Neural crest cell (in vitro differentiated cells): ENCODE measurements at places on chromosomes 7 and 10. TPM values are rescaled to one million over a fixed set of nuclear protein-coding genes. Genes with fewer than 3 reads are reported as not detected.

IQUB gene
- 0.56 and 0.73 TPM in 2 replicates for total RNA-seq

CRYGN gene
- total RNA-seq: 0.16 and 0.32 TPM in 2 replicates

FGFR2 gene
- total RNA-seq: 55.5 and 58.4 TPM in 2 replicates

PLEKHS1 gene
- total RNA-seq: not detected in 2 replicates

NPS gene
- not detected in 2 replicates for total RNA-seq

CACNA2D1 gene
- total RNA-seq: 3.1 and 4.5 TPM in 2 replicates

DNA sequence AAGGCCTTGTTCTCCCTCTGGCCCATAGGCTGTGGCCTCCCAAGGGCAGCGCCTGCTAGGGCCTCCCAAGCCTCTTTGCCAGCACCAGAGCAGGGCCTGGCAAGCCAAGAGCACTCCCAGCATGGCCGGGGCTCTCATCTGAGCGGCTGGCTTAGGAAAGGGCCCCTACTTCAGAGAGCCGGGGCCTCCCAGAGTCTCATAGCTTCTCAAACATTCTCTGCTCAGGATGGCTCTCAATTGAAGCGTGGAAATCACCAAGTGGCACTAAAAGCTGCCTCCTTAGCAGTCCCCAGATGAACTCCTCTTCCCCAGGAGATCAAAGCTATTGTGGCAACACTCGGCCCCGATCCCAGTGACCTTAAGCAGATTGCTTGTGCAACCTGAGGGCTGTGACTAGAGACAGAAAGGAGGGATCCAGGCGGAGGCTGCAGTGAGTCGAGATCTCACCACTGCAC is 69.4 kb downstream of the FAM53B start:
- H3K4me1 ChIP-seq: peaks cover 76% of the 10 kb centered on the region
- peak overlapping the region; percentile 65 for H3K4me3 ChIP-seq
- no peak for DNase-seq
- H3K27ac ChIP-seq: no peak overlapping the region
- H3K27me3 ChIP-seq: no peaks in the 10 kb centered on the region

- H3K4me1 ChIP-seq: no peaks in the 10 kb centered on the region
- peaks cover 16% of the 10 kb centered on the region for H3K36me3 ChIP-seq
- H3K4me3 ChIP-seq: no peak overlapping the region
- H3K27me3 ChIP-seq: no peaks in the 10 kb centered on the region
Measured at GRCh38 chr10:42149027-42149700, 489.2 kb downstream of the ZNF33B start.

DNA sequence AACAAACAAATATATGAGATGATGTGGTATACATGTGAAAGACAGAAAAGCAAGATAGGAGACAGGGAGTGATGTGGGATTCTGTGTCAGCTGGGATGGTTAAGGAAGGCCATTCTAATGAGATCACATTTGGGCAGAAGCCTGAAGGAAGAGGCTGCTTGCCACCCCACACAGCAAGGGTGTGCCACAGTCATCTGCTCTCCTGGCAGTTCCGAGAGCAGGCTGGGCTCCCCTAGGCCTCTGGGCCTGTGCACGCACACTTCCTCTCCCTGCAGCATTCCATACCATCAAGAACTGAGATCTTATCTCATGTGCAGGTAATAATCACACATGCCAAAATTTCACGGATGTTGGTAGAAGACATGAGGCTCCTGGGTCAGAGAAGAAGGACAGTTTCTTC is 43.1 kb downstream of the SYPL1 start:
- no peak overlapping the region for H3K27ac ChIP-seq
- no peak overlapping the region for H3K4me3 ChIP-seq
- H3K27me3 ChIP-seq: no peaks in the 10 kb centered on the region
- no peaks in the 10 kb centered on the region for H3K36me3 ChIP-seq

DNA sequence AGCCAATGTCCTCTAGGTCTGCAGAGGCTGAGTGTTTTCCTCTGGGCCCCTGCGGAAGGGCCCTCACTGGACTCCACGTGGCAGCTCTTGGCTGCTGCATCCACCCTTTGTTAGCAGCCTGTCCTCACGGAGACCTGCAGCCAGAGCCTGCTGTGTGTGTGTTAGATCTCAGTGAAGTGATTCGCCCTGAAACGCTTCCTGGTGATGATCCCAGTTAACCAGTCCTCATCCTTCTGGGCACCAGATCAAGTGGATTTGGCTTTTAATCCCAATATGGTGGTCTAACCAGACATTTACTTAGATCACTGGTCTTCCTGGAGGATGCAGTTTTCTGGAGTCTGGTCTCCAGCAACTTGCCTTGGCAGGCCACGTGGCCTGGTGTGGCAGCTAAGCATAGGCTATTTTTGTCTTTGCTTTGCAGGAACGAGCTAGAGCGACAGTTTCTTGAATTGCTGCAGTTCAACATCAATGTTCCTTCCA is 39.5 kb upstream of the GJD4 start:
- H3K4me1 ChIP-seq: peaks cover 3% of the 10 kb centered on the region
- H3K27ac ChIP-seq: no peak overlapping the region
- H3K4me3 ChIP-seq: no peak overlapping the region
- no peak for DNase-seq
- H3K27me3 ChIP-seq: no peaks in the 10 kb centered on the region

DNA sequence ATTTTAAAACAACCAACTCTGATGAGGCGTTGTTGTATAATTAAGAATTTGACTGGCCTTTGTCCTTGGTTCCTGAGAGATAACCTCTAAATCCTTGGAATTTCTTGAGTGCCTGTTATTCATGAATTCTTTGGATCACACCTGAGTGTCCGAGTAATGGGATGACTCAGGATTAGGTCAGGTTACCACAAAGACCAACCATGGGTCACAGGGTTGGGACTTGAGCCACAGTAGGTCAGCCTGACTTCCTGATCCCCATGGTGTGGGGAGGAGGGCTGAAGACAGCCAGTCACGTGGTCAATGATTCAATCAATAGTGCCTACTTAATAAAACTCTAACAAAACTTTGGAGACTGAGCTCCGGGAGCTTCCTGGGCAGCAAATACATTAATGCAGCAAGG is 192.5 kb downstream of the GFRA1 start:
- peaks cover 2% of the 10 kb centered on the region for H3K36me3 ChIP-seq
- no peak overlapping the region for H3K27ac ChIP-seq
- H3K4me3 ChIP-seq: no peak overlapping the region
- no peak for DNase-seq
- H3K27me3 ChIP-seq: no peaks in the 10 kb centered on the region

DNA sequence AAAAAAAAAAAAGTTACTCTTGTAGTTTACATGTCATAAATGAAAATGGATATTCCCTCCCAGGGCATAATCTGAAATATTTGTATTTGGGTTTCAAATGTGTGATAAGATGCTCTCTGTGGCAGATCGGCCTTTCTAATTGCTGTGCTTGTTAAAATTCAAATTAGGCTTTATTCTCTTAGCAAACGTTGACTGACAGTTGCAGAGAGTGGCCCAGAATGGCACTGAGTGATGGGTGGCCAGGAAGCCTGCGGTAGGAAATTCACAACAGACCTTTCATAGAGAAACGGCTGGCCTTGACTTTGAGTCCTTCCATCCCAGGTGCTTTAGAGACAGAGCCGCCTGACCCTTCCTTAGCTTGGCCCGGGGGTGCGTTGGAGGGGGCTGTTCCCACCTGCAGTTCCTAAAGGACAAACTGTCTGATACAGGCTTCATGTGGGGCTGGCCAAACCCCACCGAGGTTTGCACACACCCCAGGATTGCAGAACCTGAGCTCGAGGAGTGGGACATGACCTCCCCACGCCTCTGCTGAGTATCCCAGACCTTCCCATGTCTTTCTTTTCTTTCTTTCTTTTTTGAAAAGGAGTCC is 152.7 kb downstream of the CUX1 start:
- H3K36me3 ChIP-seq: no peaks in the 10 kb centered on the region
- peak overlapping the region; percentile 15 for H3K27ac ChIP-seq
- no peaks in the 10 kb centered on the region for H3K27me3 ChIP-seq
- H3K4me1 ChIP-seq: peaks cover 24% of the 10 kb centered on the region
- DNase-seq: no peak

DNA sequence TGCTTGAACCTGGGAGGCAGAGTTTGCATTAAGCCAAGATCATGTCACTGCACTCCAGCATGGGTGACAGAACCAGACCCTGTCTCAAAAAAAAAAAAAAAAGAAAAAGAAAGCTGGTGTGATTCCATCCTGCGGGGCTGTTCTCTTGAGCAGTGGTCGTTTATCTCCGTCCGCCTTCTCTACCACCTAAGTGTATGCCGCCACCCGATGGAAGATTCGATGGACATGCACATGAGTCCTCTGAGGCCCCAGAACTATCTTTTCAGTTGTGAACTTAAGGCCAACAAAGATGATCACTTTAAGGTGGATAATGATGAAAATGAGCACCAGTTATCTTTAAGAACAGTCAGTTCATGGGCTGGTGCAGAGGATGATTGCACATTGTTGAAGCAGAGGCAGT is 65.7 kb downstream of the ABRAXAS2 start:
- no peak overlapping the region for H3K4me3 ChIP-seq
- H3K36me3 ChIP-seq: no peaks in the 10 kb centered on the region
- no peaks in the 10 kb centered on the region for H3K4me1 ChIP-seq
- H3K27me3 ChIP-seq: no peaks in the 10 kb centered on the region
- no peak overlapping the region for H3K27ac ChIP-seq
- DNase-seq: no peak

DNA sequence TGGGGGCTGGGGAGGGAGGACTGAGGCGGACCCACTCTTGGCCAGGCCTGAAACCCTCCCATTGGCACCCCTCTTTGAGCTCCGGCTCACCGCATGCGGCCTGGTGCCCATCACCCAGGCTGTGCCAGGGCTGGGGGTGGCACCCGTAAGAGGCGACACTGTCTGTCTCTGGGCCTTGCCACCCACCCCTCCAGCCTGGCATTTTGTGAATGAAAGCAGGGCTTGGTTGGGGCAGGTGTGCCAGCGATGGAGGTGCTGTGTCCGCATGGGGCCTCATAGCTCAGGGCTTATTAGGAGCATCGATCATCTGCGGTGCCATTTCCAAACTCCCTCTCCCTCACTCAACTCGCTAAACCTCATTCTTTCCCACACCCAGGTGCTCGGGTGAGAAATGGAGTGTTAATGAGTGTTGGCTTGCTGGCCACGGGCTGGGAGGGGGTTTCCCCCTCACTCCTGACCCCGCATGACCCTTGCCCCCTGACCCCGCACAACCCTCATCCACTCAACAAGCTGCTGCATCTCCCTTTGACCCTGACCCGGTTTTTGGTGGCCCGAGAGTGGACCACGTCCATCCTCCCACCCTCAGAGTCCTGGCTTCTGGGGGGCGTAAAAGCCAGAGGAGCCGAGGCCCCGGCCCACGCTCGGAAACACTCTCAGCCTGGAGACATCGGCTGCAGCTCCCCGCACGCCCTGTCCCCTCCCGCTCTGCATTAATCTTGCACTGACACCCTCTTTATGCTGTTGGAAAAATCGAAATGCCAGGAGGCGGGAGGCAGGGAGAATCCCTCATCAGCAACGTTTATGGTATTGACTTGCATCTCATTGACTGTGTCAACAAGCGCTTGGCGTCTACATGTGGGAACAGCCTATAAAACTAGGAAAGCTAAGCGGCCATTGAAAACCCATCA is 161.2 kb downstream of the DNAJB6 start:
- DNase-seq: no peak
- H3K27me3 ChIP-seq: peaks cover 4% of the 10 kb centered on the region
- H3K27ac ChIP-seq: peak overlapping the region; percentile 93

DNA sequence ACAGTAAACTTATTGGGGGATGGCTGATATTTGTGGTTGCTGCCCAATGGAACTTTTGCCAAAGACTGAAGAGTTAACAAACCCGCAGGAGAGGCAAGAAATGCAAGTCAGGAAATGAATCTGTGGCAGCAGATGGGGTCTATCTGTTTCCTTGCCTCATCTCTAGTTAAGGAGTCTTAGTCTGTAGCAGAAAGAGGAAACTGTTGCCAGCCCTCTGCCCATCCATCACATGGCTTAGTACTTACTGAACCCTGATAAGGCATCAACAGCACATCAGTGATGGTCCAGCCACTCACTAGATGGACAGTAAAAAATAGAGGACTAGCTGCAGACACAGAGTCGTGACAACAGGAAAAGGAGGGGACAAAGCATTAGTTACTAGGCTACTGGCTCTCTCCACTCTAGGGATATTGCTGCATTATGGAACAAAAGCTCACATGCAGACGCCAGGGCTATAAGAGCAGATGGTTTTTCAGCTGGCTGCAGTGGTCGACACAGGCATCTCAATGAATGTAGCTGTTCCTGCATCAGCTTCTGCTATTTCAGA is 614.7 kb downstream of the PARD3 start:
- H3K4me1 ChIP-seq: peaks cover 53% of the 10 kb centered on the region
- H3K36me3 ChIP-seq: peaks cover 5% of the 10 kb centered on the region
- H3K27me3 ChIP-seq: no peaks in the 10 kb centered on the region

DNA sequence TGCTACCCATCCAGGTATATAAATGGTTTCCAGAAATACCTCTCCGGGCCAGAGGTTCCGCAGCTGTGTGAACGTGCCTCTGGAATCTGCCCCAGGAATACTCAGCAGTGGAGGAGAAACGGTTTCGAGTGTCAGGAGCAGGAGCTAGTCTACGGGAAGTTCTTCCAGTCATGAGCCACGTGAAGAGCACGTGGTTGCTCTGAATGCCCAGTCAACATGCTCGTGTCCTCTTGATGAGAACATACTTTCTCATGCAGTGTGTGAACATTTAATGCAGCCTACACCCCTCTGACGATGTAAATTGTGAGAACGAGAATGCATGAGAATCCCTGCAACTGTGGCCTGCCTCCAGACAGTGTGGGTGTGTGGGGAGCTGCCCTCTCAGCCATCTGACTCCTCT is 277.0 kb upstream of the SHH start:
- no peaks in the 10 kb centered on the region for H3K4me1 ChIP-seq
- peaks cover 2% of the 10 kb centered on the region for H3K27me3 ChIP-seq
- H3K27ac ChIP-seq: no peak overlapping the region
- H3K36me3 ChIP-seq: no peaks in the 10 kb centered on the region
- no peak for DNase-seq
- no peak overlapping the region for H3K4me3 ChIP-seq

- H3K4me1 ChIP-seq: no peaks in the 10 kb centered on the region
- DNase-seq: no peak
- H3K4me3 ChIP-seq: no peak overlapping the region
- no peak overlapping the region for H3K27ac ChIP-seq
Measured at GRCh38 chr10:88530093-88530492, 53.0 kb downstream of the RNLS start.

DNA sequence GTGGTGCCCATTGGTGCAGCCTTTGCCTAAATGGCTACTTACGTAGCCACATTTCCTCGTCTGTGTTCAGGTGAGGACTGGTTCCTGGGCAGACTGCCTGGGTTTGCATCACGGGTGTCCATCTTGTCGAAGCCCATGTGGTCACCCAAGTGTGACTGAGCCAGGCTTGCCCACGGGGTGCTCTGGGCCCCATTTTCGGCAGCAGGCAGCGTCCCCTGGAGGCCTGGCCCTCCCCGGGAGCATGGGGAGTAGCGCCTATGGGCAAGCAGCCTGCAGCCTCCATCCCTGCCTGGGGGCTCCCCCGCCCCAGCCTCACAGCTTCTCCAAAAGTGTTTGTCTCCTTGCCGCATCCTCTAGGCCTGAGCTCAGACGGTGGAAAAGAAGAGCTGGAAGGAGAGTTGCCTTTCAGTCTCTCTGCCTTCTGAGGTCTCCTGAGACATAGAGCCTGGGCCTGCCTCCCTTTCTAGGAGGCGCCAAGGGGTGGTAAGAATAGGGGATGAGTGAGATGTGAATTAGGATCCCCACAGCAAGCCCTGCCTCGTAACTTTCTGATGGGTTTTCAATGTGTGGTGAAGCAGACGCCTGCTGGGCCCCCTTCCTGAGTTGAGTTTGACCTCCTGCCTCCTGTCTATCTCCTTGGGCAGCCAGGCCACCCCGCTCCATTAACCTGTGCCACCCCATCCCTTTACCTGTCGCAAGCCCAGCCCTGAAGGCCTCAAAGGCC is 42.7 kb downstream of the HTRA1 start:
- H3K4me3 ChIP-seq: no peak overlapping the region
- no peak for DNase-seq
- H3K36me3 ChIP-seq: no peaks in the 10 kb centered on the region

GRCh38 chr10:27439101-27439500 is 65.0 kb upstream of the RAB18 start:
- no peak overlapping the region for H3K4me3 ChIP-seq
- H3K36me3 ChIP-seq: no peaks in the 10 kb centered on the region
- no peak overlapping the region for H3K27ac ChIP-seq
- no peaks in the 10 kb centered on the region for H3K27me3 ChIP-seq
